ENCODE measurements at places on chromosomes 1 and 21.
A peak's percentile ranks its signal among the peaks of the same experiment; 100 is the strongest.

GRCh38 chr1:8004113-8004802 is 21.9 kb downstream of the ERRFI1 start:
- DNase-seq, result no peak

GRCh38 chr1:6198646-6199297 is 623 bp downstream of the RPL22 start:
- no peak for DNase-seq

DNA sequence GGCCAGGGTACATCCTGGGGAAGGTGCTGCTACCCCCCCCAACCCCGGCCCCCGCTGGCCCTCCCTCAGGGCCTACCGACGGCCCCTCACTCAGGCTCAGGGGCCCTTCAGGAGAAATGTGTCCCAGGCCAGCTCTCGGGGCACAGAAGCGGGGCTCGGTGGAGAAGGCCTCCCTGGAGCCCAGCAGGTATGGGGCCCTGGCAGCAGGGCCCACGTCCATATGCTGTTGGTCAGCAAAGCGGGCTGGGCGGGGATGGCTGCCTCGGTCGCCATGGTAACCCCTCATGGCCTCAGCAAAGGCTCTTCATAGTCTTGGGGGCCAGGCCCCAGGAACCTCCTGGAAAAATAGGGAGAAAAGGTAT is 24.4 kb downstream of the DLGAP3 start:
- no peak for DNase-seq

DNA sequence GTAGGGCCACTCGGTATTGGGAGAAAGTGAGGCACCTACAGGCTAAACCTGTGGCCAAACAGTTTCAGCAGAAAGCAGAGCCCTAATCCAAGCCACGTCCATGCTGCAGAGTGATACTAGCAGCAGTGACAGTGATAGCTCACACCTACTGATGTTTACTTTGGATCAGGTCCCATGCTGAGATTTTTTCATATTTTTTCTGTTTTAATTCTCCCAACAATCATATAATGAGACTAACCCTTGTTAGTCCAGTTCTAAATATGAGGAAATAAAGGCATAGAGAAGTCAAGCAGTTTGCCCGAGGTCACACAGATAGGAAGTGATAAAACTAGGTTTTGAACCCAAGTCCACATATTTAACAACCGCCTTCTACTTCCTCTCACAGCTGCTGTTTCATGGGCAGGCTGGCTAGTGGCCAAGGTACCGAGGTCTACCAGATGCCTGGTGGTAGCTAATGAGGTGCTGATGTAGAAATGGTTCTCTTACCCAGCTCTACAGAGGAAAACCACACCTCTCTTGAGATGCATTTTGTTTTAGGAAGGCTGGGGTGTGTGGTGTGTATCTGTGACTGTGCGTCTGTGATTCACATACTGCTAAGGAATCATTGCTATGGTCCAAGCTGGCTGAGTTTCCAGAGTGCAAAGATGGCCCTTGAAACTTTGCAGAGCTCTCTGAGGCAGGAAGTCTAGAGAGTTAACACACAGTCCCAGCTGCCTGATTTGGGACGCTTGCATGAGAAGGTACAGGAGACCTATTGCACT is 80.3 kb upstream of the ARTN start:
- DNase-seq, result no peak

DNA sequence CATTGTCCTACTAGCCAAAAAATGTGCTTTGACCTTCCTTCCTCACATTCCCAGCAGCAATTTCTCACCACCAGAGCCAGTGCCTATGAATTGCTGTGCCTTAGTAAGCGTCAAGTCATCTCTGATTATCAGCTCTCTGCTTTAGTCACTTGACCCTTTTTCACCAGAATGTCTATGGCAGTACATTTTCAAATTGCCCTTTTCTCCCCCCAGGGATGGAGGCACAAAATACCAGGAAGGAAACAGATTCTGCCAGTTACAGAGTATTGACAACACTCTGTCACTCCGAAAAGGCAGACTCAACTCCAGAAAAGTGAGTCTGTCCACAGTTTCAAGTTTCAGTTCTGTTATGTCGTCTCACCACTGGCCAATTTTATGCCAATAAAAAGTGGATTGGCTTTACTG is 167.4 kb downstream of the TNFSF18 start:
- no peak for DNase-seq

DNA sequence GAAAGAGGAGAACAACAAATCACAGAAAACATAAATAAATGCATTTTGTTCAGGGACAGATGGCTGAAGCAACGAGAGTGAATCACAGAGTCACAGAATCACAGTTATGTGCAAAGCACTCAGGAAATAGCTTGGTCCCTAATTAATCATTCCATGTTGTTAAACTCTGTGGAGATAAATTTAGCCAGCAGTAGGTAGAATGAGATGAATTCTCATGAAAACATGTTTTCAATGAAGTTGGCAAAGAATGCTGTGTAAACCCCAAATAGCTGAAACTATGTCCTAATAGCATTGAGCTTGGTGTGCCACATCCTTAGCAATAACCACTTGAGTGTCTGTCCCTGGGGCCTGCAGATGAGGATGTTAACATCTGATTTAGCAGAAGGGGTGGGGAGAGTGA is 20.4 kb downstream of the LEPR start:
- DNase-seq, result no peak

DNA sequence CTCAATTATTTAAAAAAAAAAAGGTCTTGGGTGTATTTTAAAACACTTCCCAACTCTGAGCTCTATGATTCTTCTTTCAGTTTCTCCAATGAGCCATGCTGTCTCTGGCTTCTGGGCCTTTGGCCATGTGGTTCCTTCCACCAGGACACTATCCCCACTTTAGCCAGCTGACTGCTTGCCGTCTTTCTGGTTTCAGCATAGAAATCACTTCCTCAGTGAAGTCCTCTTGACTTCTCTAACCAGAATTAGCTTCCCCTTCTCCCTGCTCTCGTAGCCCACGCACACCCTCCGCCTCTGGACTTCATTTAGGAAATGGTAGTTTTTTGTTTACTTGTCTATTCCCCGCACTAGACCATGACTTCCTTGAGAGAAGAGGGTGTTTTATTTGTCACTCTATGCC is 1.1 kb upstream of the DIO1 start:
- DNase-seq, result no peak

DNA sequence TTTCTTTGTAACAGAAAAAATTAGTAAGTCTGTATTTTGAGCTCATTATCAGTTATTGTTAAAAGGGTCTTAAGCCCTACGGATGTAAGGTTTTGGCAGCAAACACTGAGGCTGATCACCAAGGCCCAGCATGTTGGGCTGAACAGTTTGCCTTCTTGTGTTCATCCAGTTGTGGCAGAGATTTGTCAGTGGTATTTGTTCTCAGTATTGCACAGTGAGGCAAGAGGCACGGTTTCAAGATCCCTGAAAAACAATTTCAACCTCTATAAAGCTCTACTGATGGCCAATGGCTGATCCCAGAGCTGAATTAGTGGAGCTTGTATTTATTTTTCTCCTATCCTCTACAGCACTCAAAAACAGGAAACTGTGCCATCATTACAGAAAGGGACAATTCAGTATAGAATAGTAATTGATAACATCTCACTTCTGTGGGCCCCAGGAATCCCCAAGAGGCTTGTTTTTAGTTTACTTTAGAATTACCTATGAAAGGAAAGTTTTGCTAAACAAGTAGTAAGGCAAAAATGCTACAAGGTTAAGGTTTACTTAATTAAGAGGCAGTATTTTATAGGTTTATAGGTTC is 191.8 kb upstream of the RAB4A start:
- no peak for DNase-seq

DNA sequence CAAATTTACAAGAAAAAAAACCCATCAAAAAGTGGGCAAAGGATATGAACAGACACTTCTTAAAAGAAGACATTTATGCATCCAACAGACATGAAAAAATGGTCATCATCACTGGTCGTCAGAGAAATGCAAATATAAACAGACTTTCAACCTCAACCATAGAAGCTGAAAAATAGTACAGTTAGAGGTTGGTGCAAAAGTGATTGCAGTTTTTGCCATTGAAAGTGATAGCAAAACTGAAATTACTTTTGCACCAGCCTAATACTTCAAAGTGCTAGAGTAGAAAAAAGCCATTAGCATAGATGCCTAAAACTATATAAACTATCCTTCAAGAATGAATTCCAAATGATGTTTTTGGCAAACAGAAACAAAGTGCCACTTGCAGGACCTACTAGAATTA is 365.8 kb upstream of the DPYD start:
- DNase-seq, result no peak

GRCh38 chr1:44890007-44890406 is 47.0 kb upstream of the PTCH2 start:
- DNase-seq, result no peak

GRCh38 chr1:226677027-226678020 is 61.8 kb downstream of the ITPKB start:
- DNase-seq, result peak; percentile 48

DNA sequence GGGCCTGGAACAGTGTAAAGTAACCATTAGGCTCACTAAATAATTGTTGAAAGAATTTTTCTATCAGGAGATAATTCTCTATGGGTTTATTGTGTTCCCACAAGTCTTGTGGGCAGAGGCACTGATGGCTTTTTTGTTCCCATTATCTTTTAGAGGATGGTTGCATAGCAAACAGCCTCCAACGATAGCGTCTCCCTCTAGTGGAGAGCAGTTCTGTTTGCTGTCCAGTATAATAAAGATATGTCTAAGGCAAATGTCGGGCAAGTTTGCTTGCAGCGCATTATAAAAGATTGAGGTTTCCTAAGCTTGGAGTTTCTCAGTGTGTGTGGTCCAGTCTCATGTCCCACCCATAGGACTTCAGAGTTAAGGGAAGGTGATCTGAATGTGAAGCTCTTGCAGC is 1.3 kb upstream of the SLC6A17 start:
- DNase-seq, result no peak

GRCh38 chr1:38923607-38924006 is 18.0 kb downstream of the RHBDL2 start:
- DNase-seq, result no peak

- no peak for DNase-seq
Measured at GRCh38 chr1:234504969-234505768, 26.2 kb upstream of the TARBP1 start.

DNA sequence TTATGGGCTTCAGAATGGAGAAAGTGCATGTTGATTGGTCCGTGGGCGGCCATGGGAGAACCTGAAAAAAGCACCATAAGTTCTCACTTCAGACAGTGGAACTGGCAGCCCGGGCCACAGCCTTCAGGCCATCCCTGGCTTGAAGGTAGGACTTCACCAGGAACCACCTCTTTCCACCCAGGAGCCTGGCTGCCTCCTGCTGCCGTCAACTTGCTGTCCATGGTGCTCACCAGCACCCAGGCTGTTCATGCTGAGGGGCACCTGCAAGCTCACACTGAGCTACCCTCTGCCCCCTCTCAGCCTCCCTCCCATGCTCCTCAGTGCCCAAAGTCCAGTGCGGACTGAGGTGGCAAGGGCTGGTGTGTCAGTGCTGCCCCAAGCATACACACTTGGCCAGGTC is 12.9 kb upstream of the FNBP1L start:
- no peak for DNase-seq

Data from stimulated activated CD4-positive, alpha-beta T cell treated with anti-CD3 and anti-CD28 coated beads, Interleukin-1b, Interleukin-23, amount 100 ng/mL, for 24 hours (primary cell).